Lower leg skin (tissue), 4 donors: ENCODE measurements at places on chromosomes 2 and 18. TPM values are rescaled to one million over a fixed set of nuclear protein-coding genes. Genes with fewer than 3 reads are reported as not detected.
A peak's percentile ranks its signal among the peaks of the same experiment; 100 is the strongest.

DNA sequence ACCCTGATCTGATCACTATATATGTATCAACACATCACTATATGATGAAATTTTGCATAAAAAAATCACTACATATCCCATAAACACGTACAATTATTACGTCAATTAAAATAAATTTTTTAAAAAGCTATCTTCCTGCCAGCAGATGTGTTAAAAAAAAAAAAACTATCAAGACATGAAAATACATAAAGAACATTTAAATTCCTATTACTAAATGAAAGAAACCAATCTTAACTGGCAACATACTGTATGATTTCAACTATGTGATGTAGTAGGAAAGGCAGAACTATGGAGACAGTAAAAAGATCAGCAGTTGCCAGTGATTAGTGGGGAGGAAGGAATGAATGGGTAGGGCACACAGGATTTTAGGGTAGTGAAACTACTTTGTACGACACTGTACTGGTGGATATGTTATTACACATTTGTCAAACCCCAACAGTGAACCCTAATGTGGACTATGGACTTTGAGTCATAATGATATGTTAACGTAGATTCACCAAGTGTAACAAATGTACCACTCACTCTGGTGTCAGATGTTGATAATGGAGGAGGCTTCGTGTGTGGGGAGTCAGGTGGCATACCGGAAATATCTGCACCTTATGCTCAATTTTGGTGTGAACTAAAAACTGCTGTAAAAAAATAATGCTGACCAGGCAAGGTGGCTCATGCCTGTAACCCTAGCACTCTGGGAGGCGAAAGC is 27.4 kb downstream of the USP34 start:
- DNase-seq = no peak

Gene AMER3
- total RNA-seq = not detected

- peak; percentile 41 for DNase-seq
Observed at GRCh38 chr2:128557831-128558241, 239.2 kb upstream of the HS6ST1 start.

GRCh38 chr2:3488061-3488531 is 31.2 kb downstream of the ADI1 start:
- peak; percentile 58 for DNase-seq

Gene CD8B2
- 0.13 TPM for total RNA-seq

DNA sequence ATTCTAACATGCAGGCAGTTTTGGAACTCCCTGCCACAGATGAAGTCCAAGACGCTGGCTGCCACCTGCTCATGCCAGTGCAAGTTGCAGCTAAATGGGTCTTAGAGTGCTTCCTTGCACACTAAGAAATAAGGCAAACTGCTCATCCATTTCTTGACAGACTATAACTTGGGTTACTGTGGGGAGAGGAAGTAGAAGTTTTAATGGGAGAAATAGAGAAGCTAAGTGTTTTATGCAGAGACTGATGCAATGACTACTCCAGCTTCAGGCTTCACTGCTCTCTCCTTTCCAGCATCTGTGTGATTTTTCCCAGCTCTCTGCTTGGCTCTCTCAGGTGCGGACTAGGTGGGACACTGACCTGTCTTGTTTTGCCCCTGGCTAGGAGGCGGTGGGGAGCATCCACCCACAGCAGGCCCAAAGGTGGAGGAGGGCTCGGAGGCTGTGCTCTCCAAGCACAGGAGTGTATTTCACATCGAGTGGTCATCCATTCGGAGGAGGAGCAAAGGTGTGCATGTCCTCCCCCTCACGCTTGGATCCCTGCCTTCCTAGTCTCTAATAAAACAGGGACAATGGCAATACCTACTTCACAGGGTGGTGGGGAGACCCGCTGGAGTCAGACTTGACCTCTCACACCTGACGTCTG is 48.2 kb downstream of the SLC14A2 start:
- DNase-seq = no peak

Gene CTDP1
- total RNA-seq = 33.9 TPM

GRCh38 chr2:43068041-43068533 is 158.3 kb downstream of the ZFP36L2 start:
- no peak for DNase-seq

DNA sequence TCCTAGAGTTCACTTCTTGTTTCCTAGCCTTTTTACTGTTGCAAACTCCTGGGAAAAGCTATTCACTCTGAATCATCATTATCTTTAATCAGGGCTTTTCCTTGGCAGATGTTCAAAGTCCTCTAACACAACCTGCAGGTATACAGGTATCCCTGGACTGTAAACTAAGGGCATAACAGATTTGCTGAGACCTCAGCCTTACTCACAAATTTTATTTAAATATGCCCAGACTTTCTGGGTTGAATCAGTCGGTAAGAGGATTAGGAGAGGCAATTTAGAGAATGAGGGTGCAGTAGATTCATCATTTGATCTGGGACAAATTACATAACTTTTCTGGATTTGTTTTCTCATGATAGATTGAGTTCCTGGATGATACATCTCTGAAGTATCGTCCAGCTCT is 217.8 kb upstream of the STON1 start:
- DNase-seq = no peak

GRCh38 chr2:130390460-130391057 is 34.7 kb downstream of the PTPN18 start:
- DNase-seq = no peak

Gene UPP2
- not detected for total RNA-seq

DNA sequence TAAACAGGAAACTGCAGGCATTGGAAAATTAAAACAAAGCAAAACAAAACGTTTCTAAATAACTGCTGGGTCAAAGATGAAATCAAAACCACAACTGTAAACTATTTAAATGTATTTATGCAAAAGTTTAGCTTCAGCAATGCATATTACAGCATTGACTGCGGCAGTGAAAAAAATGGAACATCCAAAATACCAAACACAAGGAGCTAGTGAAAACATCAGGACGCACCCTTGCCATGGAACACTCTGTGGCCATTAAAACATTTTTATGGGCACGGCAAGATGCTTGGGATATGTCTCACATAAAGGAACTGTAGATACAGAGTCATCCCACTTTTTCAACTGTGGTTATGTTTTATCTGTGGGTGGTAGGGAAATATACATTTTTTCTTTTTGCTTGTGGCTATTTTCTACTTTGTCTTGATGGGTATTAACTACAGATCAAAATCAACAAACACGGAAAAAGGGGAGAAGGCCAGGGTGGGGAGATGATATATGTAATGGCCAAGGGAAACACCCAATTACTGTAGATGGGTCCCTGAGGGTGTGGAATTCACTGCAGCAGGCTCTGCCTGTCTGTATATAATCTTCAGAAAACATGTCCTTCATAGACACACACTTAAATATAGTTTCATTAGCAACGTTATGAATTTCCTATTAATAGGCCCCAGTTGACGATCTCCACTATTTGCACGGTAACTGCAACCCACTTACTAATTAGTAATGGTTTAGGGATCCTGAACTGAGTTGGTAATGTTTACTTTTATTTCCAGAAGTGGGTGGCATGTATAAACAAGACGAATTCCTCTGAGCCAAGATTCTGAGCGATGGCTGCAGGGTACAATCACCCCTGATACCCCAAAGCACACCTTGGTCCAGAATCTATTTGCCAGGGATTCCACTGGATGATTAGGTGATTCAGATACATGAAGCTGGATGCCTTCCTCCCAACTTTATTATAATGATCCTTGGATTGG is 110.5 kb downstream of the ACKR3 start:
- DNase-seq = no peak

GRCh38 chr2:111178730-111179405 is 58.2 kb downstream of the BCL2L11 start:
- no peak for DNase-seq

GRCh38 chr18:22344908-22345670 is 72.6 kb downstream of the CTAGE1 start:
- DNase-seq = no peak

Gene HMSD
- total RNA-seq = not detected

- DNase-seq = no peak
Observed at GRCh38 chr2:129816813-129817574, 162.5 kb upstream of the RAB6C start.

Gene AGPS
- 24.9 TPM for total RNA-seq

DNA sequence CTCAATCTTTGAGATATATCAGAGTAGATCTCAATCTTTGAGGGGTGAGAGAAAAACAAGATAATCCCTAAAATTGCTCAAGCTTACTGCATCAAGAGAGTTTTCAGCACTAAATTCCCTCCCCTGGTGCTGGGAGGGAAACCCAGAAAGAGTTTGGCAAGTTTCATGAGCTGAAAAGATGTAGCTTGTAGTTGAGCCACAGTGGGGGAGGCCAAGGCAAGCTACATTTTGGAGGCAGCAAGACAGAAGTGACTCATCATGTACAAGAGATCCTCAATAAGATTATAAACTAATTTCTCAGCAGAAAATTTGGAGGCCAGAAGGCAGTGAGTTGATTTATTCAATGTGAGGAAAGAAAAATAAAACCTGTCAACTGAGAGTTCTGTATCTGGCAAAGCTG is 308.2 kb downstream of the PIEZO2 start:
- peak; percentile 21 for DNase-seq

DNA sequence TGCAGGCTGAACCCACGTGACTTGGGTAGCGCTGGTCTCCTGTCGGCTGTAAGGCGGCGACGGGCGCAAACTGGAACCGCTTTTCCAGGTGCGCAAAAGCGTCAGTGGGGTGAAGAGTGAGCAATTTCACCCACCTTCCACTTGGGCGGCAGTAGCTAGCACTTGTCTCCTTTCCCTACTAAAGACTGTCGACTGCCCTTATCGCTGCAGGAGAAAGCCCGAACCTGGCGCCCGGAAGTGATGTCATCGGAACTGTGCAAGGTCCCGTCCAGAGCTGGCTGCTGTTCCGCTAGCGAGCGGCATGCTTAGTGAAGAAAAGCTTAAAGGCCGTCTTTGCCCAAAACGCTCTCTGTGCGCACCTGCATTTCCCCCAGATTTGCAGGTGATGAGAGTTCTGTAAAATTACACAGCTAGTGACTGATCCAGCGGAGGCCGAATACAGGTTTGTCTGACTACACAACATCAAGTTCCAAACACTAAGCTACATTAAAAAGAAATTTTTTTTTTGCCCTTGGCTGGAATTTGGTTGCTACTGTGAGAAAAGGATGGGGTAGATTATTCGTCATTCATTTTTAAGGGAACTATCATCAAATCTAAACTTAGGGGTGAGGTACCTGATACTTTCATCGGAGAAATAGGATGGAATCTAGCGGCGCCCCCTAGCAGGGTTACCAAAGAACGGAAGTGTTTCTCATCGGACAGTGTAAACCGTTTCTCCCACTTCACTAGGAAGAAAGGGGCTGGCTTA is at the start of gene OSGEPL1:
TSS of gene OSGEPL1 (minus strand) at position 242 of the 748 bp plus-strand sequence. CDS start 1,152 bp downstream, outside the sequence.
- peak; percentile 92 for DNase-seq
